ENCODE measurements at places on chromosomes 7 and 10. TPM values are rescaled to one million over a fixed set of nuclear protein-coding genes. Genes with fewer than 3 reads are reported as not detected.

SP8 gene
- total RNA-seq = not detected

PHTF2 gene
- total RNA-seq = 14.6 TPM

XRCC2 gene
- total RNA-seq = 1.6 TPM

NODAL gene
- not detected for total RNA-seq

NEURL1 gene
- 12.0 TPM for total RNA-seq

APBB1IP gene
- total RNA-seq = 4.2 TPM

SPDYE1 gene
- total RNA-seq = not detected

ZNF804B gene
- total RNA-seq = not detected

INHBA gene
- 4.7 TPM for total RNA-seq

UCN3 gene
- not detected for total RNA-seq

MET gene
- total RNA-seq = 26.1 TPM

CDK5 gene
- total RNA-seq = 5.7 TPM

TCERG1L gene
- not detected for total RNA-seq

KCP gene
- under 0.01 TPM for total RNA-seq

CALML5 gene
- total RNA-seq = not detected

CAMK2B gene
- total RNA-seq = 4.7 TPM

NXPH1 gene
- total RNA-seq = not detected

HGF gene
- total RNA-seq = 4.7 TPM

ARL5B gene
- total RNA-seq = 16.7 TPM

VIPR2 gene
- 6.3 TPM for total RNA-seq

RSPH10B gene
- 2.1 TPM for total RNA-seq

MDFIC gene
- total RNA-seq = 20.9 TPM

CDK14 gene
- 25.1 TPM for total RNA-seq

CUZD1 gene
- total RNA-seq = 0.52 TPM

GRID1 gene
- total RNA-seq = 2.1 TPM

SOSTDC1 gene
- 8.4 TPM for total RNA-seq

NFE2L3 gene
- total RNA-seq = under 0.01 TPM

GPNMB gene
- 49.6 TPM for total RNA-seq

CPEB3 gene
- total RNA-seq = 3.1 TPM

GLI3 gene
- total RNA-seq = 13.6 TPM

TFR2 gene
- total RNA-seq = 1.0 TPM

NRP1 gene
- 120 TPM for total RNA-seq

ADAM12 gene
- 13.0 TPM for total RNA-seq

NACAD gene
- total RNA-seq = 1.0 TPM

NKX1-2 gene
- total RNA-seq = not detected

FAM25G gene
- not detected for total RNA-seq

PAX4 gene
- total RNA-seq = not detected

KAZALD1 gene
- 23.5 TPM for total RNA-seq

IFT22 gene
- total RNA-seq = 17.2 TPM

TAS2R4 gene
- total RNA-seq = 4.2 TPM

WAPL gene
- 45.4 TPM for total RNA-seq

GPR15LG gene
- not detected for total RNA-seq

PIK3CG gene
- total RNA-seq = 5.2 TPM

SUN3 gene
- not detected for total RNA-seq

ADAP1 gene
- 1.0 TPM for total RNA-seq
